ENCODE measurements at places on chromosomes 13 and 19.

DNA sequence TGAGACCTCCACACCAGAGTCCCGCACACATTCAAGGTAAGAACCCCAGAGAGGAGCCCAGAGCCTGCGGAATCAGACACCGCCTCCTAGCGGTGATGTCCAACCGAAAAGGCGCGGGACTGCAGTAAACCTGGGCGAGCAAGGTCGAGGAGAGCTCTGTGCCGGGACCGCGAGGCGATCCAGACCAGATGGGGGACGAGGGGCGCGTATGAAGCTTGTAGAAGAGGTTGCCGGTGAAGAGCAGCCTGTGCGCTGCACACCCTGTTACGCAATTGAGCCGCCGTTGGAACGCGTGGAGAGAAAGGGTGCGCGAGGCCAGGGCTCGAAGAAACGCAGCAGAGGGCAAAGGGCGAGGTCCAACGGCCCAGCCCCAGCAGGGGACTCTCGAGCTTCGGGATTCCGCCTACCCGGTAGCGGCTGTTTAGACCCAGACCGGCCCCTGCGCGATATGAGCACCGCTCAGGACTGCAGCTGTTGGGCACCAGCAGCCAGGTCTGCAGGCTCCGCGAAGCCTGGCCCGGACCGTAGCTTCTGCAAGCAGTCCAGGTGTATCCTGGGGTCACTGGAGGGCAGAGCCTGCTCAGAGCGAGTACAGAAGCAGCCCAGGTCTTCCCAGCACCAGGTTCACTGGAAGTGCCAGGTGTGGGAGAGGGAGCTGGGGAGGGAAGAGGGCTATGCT lies 65.9 kb upstream of the ZNF599 start:
- no peak for DNase-seq

DNA sequence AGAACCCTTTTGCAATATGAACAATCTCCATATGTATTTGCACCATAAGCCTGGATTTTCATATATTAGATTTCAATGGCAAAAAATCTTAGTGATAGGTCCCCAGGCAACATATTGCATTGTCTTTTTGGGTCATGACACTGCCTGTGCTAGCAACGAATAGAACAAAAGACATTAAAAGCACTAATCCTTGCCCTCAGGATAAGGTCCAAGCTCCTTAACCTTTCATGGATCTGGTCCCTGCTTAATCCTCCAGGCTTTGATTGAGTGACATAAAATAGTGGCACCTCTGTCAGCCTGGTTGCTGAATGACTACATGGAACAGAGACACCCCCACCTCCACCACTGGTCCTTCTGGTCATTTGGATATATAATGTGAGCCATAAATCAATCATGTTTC lies 134.4 kb downstream of the RBM26 start:
- DNase-seq, result no peak

DNA sequence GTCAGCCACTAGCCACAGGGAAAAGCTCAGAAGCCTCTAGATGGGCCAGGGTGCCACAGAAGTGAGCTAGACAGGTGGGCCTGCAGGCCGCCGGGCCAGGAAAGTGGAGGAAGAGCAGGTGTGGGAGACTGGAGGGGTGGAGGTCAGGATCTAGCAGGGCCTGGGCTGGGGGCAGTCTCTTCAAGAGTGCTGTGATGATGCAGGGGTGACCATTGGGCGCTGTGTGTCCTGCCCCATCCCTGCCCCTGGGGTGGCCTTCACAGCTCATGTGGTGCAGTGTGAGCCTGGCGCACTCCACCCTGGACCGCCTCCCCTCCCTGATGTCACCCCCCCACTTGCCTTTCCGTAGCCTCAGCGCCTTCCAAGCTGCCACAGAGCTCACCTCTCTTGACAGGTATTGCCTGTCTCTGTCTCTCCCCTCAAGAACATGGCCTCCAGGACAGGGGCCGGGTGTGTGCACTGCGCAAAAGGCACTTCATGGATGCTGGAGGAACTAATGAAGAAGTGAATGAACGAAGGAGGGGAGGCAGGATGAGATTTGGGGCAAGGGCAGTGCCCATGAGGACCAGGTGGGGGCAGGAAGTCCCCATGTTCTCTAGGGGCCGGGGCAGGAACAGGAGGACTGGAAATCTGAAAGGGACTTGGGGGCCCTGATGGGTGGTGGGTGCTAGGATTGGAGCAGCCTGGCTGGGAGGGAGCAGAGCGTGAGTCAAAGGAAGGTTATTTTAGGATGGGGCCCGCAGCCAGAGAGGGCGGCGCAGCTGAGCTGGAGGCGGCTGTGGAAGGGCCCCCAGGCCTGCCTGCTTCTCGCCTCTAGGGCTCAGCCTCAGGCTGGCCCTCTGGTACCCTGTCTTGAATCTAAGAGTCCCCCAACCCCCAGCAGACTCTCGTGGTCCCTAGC lies 6.6 kb downstream of the SSBP4 start:
- DNase-seq, result no peak

- DNase-seq, result no peak
Measured at GRCh38 chr13:47250146-47250545, 353.3 kb upstream of the HTR2A start.

DNA sequence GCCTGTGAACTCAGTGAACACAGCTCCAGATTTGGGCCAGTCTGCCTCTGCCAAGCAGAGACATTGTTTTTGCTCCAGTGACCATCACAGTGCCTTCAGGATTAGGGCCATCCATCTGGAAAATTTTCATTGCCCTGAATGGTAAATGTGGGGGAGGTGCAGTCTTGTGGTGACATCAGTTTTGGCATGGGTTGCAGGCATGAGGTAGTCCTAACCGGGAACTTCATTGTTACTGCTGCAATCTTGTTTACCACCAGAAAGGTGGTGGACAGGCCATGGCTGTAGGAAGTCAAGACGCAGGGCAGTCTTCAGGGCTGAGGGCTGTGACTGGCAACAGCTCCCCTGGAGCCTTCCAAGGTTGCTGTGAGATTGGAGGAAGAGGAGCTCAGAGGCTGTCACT lies 55.2 kb downstream of the SPATA13 start:
- no peak for DNase-seq

DNA sequence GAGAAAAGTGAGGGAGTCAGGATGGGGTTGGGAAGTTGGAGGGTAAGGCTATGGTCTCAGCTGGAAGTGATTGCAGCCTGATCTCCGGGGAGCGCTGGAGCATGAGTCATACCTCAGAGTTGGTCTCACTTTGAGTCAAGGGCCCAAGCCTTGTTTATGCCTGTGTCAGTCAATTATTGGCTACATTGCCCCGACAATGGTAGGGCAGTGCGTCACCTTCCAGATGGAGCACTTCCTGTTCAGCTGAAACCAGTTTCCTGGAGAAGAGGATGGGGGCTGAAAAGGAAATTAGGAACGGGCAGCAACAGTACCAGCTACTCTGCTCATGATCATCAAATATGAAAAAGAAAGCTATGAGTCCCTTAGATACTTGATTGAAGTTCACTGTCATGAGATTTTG lies 60.4 kb downstream of the ADGRE1 start:
- DNase-seq, result no peak

GRCh38 chr19:18292810-18293641 lies 11.6 kb upstream of the JUND start:
- DNase-seq, result peak; percentile 90

- no peak for DNase-seq
Measured at GRCh38 chr19:7287722-7288121, 6.5 kb downstream of the INSR start.

DNA sequence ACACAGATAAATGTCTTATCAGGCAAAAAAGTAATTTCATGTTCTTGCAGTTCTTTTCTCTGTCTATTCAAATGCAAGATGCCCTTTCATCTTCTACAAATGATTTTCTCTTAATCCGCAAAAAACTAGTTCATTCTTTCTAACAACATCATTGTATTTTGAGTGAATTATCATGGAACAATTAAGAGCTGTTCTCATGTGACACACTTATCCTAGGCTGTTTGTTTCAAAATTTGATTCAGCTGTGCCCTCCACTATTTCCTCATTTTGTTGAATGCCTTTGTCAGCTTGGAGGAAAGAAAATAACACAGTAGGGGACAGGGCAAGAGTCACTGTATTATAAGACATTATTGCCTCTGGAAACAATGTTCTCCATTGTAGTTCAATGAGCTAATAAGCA lies 396.9 kb downstream of the KCTD12 start:
- no peak for DNase-seq

DNA sequence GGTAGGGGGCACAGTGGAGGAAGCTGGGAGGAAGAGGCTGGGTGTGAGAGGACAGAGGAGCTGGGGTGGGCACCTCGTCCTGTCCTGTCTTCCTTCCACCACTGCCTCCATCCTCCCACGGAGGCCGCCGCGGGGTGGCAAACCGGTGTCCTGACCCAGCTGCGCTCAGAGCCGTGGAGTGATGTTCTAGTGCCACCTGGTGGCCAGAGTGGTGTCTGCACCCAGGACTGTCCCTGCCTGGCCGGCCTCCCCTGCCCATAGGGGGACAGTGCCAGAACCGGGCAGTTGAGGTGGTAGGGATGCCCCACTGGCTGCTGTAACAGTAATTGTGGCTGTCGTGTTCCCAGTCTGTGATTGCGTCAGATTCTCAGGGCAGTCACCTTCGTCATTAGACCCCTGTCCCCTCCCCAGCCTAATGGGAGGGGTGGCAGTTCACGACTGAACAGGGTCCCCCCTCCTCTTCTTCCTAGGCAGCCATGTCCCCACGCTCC lies 11.1 kb upstream of the ARRDC2 start:
- DNase-seq, result peak; percentile 92

DNA sequence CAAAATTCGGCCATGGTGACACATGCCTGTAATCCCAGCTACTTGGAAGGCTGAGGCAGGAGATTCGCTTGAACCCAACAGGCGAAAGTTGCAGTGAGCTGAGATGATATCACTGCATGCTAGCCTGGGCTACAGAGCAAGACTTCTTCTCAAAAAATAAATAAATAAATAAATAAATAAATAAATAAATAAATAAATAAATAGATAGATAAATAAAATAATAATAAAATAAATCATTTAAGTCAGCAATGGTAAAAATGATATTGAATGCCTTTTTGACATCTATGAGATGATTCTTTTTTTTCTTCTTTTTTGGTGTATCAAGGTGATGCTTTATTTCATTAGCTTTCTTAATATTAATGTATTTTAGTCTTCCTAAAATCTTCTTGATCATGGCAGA lies 221.7 kb upstream of the RXFP2 start:
- no peak for DNase-seq

DNA sequence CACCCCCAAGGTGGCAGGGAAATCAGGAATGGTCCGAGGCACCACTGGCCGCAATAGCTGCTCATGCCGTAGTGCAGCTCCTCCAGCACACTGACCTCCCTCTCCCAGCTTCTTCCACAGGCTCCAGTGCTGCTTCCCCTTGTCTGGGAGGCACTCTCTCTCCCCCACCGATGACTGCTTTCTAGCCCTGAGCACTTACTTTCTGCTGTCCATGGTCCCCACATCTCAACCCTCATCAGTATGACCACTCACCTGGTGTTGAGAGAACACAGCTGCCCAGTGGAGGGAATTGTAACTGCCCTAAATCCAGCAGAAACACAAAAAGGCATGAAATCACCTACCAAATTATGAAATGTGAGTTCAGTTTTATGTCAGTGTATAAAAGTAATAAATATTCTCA lies 28.9 kb upstream of the TPP2 start:
- no peak for DNase-seq

DNA sequence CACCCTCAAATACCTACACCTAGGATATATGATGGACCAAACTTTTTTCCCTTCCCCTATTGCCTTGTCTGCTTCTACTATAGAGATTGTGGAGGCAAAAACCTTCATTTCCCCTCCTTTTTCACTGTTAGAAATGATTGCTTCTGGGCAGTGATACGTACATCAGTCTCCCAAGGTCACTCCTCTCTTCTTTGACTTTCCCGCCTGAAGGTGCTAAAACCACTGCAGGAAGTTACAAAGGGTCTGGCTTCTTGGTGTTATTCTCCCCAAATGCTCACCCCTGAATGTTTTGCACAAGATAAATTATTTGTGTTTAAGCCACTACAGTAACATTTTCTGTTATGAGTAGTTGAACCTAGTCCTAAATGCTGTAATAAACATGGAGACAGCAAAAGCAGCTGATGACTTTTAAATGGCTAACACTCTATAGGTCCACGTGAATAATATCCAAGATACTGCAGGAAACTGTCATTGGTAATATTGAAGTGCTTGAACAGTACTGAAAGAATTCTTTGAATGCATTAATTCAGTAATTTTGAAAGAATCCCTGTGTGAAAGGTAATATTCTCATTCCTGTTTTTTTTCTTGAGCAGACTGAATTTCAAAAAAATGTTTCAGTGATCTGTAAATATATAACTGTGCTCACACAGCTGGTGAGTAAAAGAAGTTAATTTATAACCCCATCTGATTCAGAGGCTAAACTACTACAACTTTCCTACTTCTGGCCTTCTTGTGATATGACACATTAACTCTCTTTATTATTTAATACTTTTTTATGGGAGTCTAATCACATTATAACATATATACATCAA lies 865.1 kb downstream of the EFNB2 start:
- DNase-seq, result no peak

- no peak for DNase-seq
Measured at GRCh38 chr19:15101479-15102082, 5.6 kb upstream of the SYDE1 start.

GRCh38 chr13:30569901-30570576 lies 47.7 kb upstream of the USPL1 start:
- DNase-seq, result peak; percentile 48

DNA sequence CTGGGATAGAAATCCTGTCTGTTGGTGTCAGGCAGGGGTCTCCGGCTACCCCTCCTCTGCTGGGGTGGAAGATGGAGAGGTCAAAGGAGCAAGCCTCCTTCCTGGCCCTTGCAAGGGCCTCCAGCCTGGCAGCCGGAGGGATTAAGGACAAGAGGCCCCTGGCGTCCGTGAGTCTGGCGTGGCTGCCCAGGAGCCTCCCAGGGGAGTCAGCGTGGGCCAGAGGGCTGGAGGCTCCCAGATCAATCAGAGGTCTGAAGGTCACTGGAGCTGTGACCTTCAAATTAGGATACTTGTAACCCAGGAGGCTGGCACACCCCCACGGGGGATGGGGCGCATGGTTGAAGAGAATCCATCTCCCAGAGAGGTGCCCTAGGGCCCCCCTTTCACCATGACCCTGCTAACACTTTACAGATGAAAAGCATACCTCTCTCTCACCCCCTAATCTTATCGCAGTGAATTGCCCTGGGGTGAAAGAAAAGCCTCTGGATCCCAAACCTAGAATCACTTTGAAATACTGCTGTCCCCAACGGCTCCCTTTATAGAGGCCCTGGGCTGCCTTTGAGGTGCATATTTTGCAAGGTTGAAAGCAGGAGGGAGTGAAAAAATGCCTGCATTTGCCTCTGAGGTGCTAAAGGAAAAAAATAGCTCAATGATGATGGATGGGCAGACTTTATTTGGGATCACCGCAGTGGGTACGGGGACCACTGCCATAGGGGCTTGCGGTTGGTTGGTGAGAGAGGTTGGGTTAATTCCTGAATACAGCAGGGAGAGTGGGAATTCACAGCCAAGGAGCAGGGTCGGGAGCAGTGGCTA lies 44.9 kb upstream of the PEG3 start:
- no peak for DNase-seq

DNA sequence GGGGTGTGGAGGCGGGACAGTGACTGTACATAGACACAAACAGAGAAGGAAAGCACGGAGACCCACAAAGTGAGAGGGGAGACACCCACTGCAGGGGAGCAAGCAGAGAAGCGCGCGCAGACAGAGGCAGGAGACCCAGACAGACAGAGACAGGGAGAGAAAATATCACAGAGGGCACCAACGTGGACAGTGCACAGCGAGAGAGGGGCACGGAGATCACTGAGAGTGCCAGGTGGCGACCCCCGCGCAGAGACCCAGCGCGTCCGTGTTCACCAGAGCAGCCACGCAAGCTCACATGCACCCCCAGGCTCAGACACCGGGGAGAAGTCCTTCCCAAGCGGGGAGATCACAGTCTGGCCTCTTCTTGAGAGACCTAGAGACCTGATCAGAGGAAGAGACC lies 1.4 kb upstream of the CACNG7 start:
- no peak for DNase-seq

- no peak for DNase-seq
Measured at GRCh38 chr13:39329182-39329639, 273.8 kb downstream of the LHFPL6 start.

Measured in right forelimb (tissue), 1 donor.